ENCODE measurements at places on chromosomes 7 and 10. TPM values are rescaled to one million over a fixed set of nuclear protein-coding genes. Genes with fewer than 3 reads are reported as not detected.
A peak's percentile ranks its signal among the peaks of the same experiment; 100 is the strongest.

The VWDE gene
- 12.6 TPM for total RNA-seq

The GTPBP10 gene
- 48.1 TPM for total RNA-seq

The MPP7 gene
- 4.6 TPM for total RNA-seq

The EBF3 gene
- total RNA-seq, result 33.9 TPM

DNA sequence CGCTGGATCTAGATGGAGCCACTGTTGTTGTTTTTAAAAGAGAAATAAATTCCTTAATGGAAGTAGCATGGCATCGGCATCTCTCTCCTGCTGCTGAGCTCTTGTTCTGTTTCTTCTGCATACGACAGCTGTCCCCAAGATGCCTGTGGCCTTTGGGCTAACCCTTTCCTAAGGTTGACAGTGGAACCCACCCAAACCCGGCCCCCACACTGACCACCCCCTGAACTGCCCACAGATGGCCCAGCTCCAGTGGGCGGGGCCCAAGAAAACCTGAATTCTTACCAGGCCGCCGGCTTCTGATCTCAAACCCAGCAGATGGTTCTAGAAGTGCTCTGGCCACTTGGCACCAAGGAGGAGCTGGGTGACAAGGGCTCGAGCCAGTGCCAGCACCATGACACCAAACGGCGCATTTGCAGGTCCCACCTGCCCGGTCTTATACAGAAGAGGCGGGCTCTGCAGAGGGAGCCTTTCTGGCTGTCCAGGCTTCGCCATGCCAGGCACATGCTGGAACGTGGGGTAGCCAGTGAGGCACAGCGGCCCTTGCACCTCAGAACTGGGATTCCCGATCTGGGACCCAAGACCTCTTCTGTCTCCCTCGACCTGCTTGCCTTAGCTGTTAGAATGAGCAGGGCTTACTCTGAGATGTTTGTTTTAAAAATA lies 82.7 kb downstream of the RGS10 start:
- H3K27me3 ChIP-seq, result no peaks in the 10 kb centered on the region
- no peak for DNase-seq
- H3K27ac ChIP-seq, result no peak overlapping the region
- H3K4me3 ChIP-seq, result no peak overlapping the region
- H3K4me1 ChIP-seq, result no peaks in the 10 kb centered on the region
- no peaks in the 10 kb centered on the region for H3K36me3 ChIP-seq

DNA sequence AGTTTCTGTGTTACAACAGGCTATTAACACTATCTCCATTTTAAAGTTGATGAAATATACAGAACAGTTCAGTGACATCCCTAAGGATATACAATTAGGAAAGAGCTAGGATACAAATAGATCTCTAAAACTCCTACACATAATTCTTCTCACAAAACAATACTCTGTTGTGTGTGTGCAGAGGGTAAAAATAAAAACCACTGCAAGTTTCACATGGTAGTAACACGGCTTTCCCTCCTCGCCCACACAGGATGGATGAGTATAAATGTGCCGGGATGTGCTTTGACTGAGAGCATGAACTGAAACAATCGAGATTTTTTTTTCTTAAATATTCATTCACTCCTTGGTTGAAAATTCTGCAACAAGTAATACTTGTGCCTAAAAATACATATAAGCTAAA lies 131.5 kb upstream of the C1QL3 start:
- no peaks in the 10 kb centered on the region for H3K27me3 ChIP-seq
- H3K36me3 ChIP-seq, result no peaks in the 10 kb centered on the region
- no peak for DNase-seq
- H3K27ac ChIP-seq, result no peak overlapping the region

DNA sequence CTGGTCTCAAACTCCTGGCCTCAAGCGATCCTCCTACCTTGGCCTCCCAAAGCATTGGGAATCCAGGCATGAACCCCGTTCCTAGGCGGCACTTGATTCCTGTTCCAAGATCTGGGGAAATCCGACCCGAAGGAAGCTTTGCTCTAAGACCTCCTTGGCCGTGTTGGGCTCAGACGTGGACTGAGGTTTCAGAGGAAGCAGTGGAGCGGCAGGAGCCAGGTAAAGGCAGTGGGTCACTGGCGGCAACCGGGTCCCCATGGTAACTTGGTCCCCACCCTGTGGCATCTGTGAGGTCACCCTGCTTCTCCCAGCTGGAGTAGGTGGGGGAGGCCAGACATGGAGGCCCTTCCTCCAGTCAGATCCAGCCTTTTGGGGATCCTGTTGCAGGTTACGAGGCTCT lies at the start of gene TMEM270:
TSS of gene TMEM270 (plus strand) at position 301 of the 400 bp plus-strand sequence. CDS start at position 337, 36 bp downstream.
- H3K4me1 ChIP-seq, result no peaks in the 10 kb centered on the region
- H3K27ac ChIP-seq, result no peak within 1 kb of the TSS
- H3K27me3 ChIP-seq, result no peaks in the 10 kb centered on the region

DNA sequence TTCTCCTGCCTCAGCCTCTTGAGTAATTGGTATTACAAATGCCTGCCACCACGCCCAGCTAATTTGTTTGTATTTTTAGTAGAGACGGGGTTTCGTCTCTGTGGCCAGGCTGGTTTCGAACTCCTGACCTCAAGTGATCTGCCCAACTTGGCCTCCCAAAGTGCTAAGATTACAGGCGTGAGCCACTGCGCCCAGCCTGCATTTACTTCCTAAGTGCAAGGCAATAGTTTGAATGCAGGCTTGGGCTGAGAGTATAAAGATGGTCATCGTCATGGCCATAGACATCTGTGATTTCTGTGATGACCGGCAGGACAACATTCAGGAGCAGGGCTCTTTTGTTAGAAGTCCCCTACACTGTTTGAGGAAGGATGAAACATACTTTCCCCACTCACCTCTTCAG lies 393.9 kb upstream of the SHH start:
- no peak overlapping the region for H3K4me3 ChIP-seq
- no peak for DNase-seq
- H3K27me3 ChIP-seq, result no peaks in the 10 kb centered on the region
- H3K27ac ChIP-seq, result no peak overlapping the region

- H3K36me3 ChIP-seq, result no peaks in the 10 kb centered on the region
- no peak for DNase-seq
- no peak overlapping the region for H3K4me3 ChIP-seq
- no peak overlapping the region for H3K27ac ChIP-seq
These were observed 48.0 kb downstream of the PITRM1 start for GRCh38 chr10:3124412-3125175.

GRCh38 chr10:75276069-75276872 lies 40.5 kb upstream of the COMTD1 start:
- H3K36me3 ChIP-seq, result no peaks in the 10 kb centered on the region
- no peaks in the 10 kb centered on the region for H3K27me3 ChIP-seq
- no peak overlapping the region for H3K4me3 ChIP-seq
- no peak for DNase-seq
- no peak overlapping the region for H3K27ac ChIP-seq
- no peaks in the 10 kb centered on the region for H3K4me1 ChIP-seq

GRCh38 chr10:104119996-104120395 lies 2.0 kb upstream of the SFR1 start:
- no peaks in the 10 kb centered on the region for H3K27me3 ChIP-seq
- no peak for DNase-seq
- H3K4me3 ChIP-seq, result no peak overlapping the region
- peaks cover 14% of the 10 kb centered on the region for H3K4me1 ChIP-seq

GRCh38 chr7:30844483-30844874 lies 67.2 kb upstream of the AQP1 start:
- H3K4me1 ChIP-seq, result no peaks in the 10 kb centered on the region
- H3K27ac ChIP-seq, result peak overlapping the region; percentile 82
- no peak overlapping the region for H3K4me3 ChIP-seq
- H3K27me3 ChIP-seq, result no peaks in the 10 kb centered on the region
- no peaks in the 10 kb centered on the region for H3K36me3 ChIP-seq

- H3K27ac ChIP-seq, result no peak overlapping the region
- DNase-seq, result no peak
- no peaks in the 10 kb centered on the region for H3K27me3 ChIP-seq
- H3K4me1 ChIP-seq, result no peaks in the 10 kb centered on the region
- no peak overlapping the region for H3K4me3 ChIP-seq
These were observed 236.6 kb upstream of the GRB10 start for GRCh38 chr7:51019191-51019844.

DNA sequence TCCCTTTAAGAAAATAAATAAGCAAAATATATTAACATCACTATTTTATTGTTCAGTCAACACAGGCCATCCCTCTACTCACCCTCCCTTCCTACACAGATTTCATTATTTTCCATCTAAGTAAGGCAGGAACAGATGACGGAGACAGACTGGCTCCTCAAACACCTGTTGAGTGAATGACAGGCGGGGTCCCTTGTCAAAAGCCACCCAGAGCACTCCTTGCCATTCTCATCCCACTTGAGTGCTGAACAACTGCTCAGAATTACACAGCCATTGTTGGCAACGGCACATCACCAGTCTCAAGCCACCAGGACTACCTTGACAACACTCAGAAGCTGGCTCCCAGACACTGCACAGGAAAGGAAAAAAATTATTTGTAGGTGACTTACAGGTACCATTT lies 3.3 kb downstream of the GRB10 start:
- H3K4me3 ChIP-seq, result no peak overlapping the region
- no peaks in the 10 kb centered on the region for H3K27me3 ChIP-seq
- H3K4me1 ChIP-seq, result no peaks in the 10 kb centered on the region
- H3K27ac ChIP-seq, result no peak overlapping the region
- DNase-seq, result no peak
- H3K36me3 ChIP-seq, result no peaks in the 10 kb centered on the region

- H3K4me1 ChIP-seq, result no peaks in the 10 kb centered on the region
- H3K4me3 ChIP-seq, result no peak overlapping the region
- H3K36me3 ChIP-seq, result no peaks in the 10 kb centered on the region
- no peak for DNase-seq
These were observed 14.8 kb upstream of the ZC3HAV1 start for GRCh38 chr7:139124084-139124914.

DNA sequence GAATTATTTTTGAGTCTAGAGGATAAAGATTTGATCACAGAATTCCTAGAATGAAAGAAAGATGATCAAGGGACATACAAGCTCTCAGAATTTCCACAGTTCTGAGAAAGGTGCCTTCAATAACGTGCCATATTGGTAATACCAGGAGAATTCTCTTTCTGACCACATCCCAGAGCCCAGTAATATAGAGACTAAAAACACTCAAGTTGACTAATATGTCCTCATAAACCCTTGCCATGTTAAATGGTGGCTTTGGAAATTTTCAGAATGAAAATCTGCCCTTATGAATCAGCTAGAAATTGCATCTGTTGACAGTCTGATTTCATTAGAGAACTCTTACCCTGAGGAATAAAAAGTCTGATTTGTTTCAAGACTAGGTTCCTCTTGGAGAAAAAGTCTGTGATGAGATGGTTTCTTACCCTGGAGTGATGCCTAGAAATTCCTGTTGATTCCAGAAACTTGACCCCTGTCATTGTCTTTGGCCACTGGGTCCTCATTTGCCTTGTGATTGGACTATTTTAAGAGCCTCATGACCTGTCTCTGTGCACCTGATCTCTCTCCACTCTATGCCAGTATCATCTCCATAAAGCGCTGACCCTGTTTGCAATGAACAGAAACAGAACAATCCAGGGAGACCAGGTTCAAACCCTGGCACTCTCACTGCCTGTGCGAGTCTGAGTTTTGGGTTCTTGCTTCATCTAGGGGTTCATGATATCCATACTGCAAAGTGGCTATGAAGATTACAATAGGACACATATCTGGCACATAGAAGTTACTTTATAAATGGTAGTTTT lies 3.3 kb downstream of the IL2RA start:
- H3K4me3 ChIP-seq, result no peak overlapping the region
- no peaks in the 10 kb centered on the region for H3K36me3 ChIP-seq
- DNase-seq, result no peak
- no peaks in the 10 kb centered on the region for H3K27me3 ChIP-seq

- DNase-seq, result no peak
- H3K27ac ChIP-seq, result no peak overlapping the region
- no peaks in the 10 kb centered on the region for H3K27me3 ChIP-seq
- H3K4me1 ChIP-seq, result no peaks in the 10 kb centered on the region
- no peak overlapping the region for H3K4me3 ChIP-seq
- peaks cover 68% of the 10 kb centered on the region for H3K36me3 ChIP-seq
These were observed 56.2 kb downstream of the UBE3C start for GRCh38 chr7:157194948-157195347.

DNA sequence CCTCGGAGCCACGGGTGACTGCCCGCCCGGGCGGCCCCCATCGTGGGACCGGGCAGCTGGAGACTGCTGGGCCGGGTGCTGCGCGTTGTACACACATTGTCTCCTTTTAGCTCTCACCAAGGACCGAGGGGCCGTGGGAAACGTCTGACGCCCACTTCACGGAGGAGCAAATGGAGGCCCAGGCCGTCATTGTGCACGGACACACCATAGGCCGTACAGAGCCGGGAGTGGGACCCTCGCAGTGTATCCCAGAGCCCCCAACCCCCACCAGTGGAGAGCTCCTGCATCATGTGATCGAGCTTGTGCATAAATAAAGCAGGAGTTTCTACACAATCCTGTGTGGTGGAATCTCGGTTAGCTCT lies 722 bp downstream of the DENND10 start:
- peaks cover 13% of the 10 kb centered on the region for H3K4me1 ChIP-seq
- no peak overlapping the region for H3K27ac ChIP-seq
- no peaks in the 10 kb centered on the region for H3K36me3 ChIP-seq
- H3K4me3 ChIP-seq, result peak overlapping the region; percentile 97

- DNase-seq, result no peak
- H3K27me3 ChIP-seq, result no peaks in the 10 kb centered on the region
- no peak overlapping the region for H3K27ac ChIP-seq
- H3K4me1 ChIP-seq, result no peaks in the 10 kb centered on the region
- H3K36me3 ChIP-seq, result no peaks in the 10 kb centered on the region
- H3K4me3 ChIP-seq, result no peak overlapping the region
These were observed 22.3 kb downstream of the FOXI2 start for GRCh38 chr10:127759276-127759675.

DNA sequence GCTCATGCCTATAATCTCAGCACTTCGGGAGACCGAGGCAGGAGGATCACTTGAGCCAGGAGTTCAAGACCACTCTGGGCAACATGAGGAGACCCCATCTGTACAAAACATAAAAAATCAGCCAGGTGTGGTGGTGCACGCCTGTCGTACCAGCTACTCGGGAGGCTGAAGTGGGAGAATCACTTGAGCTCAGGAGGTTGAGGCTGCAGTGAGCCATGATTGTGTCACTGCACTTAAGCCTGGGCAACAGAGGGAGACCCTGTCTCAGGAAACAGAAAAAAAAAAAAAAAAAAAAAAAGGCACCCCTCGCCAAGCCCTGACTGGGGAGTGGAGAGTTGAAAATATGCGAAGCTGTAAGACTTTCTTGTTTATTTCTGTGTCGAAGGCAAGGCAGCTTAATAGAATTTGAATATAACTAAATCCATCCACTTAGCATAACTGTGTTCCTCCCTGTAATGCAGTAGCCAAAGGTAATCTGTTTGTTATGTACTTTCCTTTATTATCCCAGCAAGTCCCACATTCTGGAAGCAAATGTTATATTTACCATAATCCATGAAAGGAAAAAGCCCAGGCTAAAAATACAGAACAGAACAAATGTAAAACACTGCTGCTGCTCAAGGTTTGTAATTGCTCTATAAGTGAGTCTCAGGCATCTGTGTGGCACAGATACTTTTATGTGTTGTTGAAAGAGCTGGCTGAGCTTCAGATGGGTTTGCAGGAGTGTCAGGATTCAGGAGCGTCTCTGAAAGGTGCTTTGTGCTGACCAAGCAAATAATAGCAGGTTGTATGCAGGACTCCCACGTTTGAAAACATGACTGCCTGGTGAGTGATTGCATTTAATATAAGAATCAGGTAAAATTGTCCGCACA lies 127.2 kb downstream of the CELF2 start:
- H3K4me1 ChIP-seq, result peaks cover 78% of the 10 kb centered on the region
- H3K4me3 ChIP-seq, result no peak overlapping the region
- H3K27me3 ChIP-seq, result no peaks in the 10 kb centered on the region
- peak overlapping the region; percentile 46 for H3K27ac ChIP-seq
- H3K36me3 ChIP-seq, result no peaks in the 10 kb centered on the region
